CD4-positive, CD25-positive, alpha-beta regulatory T cell (primary cell): ENCODE measurements at places on chromosomes 2 and 18.

DNA sequence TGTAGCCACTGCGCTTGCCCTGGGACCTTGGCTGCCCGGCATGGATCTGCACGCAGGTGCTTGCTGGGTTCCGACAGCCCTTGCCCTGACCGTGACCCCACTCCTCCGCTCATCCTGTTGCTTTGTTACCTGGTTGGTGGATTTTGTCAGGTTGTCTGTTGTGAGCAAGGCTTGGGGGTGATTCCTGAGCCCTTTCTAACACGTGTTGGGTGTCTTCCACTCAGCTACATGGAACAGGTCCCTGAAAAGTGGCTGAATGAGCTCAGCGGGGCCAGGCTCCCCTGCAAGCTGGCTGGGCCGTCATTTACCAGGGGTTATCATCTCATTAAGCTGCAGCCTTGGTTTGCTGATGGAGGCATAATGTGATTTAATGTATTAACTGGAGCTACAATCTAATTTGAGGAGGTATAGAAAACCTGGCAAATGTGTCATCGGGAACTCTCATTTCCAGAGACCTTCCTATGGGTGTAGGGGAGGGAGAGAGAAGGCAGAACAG is 24.6 kb downstream of the RAMP1 start:
- DNase-seq: no peak

DNA sequence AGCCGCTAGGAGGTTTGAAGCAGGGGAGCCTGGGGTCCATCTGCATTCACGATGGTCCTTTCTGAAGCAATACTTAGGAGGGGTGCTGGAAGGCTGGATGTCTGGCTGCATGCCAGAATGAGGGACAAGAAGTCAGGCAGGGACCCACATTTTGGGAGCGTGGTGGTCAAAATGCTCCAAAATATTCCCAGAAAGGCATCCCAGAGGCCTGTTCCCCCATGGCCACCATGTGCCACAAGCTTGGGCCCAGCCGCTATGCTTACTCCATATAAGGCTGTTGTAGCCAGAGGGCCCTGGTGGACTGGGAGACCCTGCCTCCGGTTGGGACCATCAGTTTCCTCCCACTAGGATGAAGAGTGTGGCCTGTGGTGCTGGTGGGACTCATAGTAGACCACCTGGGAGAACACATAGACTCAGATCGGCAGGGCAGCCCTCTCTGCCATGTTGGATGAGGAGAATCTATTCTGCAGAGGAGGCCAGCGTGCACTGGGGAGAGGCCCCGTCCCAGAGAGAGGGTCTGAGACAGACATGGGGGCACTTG is 3.6 kb upstream of the PROM2 start:
- DNase-seq: no peak

GRCh38 chr2:207219676-207220501 is 54.1 kb upstream of the KLF7 start:
- no peak for DNase-seq

DNA sequence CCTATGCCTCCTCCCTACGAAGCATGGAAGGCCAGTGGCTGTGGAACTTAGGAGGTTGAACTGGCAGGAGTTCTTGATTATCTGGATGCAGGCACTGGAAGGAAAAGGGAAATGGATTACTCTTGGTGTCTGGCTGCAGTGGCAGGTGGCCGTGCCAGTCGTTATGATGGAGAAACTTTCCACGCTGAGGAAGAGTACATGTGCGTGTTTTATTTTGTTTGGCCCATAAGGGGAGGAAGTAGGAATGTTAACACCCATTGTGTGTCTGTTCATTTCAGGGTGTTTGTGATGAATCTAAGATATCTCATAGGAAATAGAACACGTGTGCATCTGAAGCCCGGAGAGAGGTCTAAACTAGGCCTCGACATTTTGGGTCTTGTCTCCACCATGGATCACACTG is 122.8 kb upstream of the NFATC1 start:
- DNase-seq: no peak

DNA sequence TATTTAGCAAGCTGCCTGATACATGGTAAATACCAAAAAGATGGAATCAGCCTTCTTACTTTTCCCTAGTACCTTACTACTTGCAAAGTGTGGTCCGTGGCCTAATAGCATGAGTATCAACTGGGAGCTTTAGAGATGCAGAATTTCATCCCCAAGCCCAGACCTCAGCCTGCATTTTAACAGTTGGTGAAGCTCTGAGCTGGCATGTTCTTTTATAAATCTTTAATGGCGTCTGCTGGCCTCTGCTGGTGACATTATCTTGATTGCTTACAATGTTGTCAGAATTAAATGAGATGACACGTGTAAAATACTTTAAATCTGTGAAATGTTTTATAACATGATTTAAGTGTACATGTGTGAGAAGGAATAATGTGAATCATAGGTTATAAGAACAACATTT is 115.1 kb upstream of the NOSTRIN start:
- no peak for DNase-seq

- DNase-seq: no peak
These were observed 49.7 kb downstream of the SPHKAP start for GRCh38 chr2:228131833-228132232.
